Left forelimb (tissue), 1 donor: ENCODE measurements at places on chromosomes 1 and 21.

GRCh38 chr1:94122201-94122970, 1.4 kb upstream of the ABCA4 start:
- DNase-seq, result no peak

DNA sequence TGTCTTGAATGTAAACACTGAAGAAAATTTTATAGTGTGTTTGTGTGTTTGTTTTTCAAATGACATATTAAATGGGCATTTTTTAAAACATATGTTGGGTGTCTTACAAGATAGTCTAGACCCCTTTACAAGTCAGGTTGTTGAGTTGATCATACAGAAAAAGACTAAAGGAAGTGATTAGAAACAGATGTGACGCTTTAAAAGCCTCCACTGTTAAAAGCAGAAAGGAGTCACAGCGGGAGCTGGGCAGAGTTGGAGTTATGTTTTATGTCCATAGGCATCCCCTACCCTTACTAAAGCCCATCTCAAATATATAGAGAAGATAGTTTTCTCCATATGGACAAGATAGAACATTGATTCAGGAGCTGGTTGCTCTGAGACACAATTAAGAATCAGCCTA, 393.9 kb downstream of the PLPP3 start:
- no peak for DNase-seq

DNA sequence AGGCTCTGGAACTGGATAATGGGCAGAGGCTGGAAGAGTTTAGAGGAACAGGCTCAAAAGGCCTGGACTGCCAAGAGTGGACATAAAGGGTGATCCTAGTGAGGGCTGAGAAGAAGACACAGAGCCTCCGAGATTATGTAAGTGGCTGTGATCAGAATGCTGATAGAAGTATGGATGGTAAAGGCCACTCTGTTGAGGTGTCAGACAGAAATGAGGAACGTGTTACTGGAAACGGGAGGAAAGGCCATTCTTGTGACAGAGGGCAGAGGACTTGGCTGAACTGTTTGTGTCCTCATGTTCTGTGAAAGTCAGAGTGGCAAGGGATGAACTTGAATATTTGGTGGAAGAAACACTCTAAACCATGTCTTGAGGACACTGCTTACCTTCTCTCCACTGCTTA, 6.7 kb upstream of the ABCG1 start:
- DNase-seq, result no peak

GRCh38 chr1:113103977-113104376, 31.0 kb downstream of the LRIG2 start:
- no peak for DNase-seq

- DNase-seq, result peak; percentile 31
Observed at GRCh38 chr1:1703796-1704195, 11.2 kb upstream of the SLC35E2B start.

GRCh38 chr1:8157765-8158164, 131.7 kb upstream of the ERRFI1 start:
- DNase-seq, result no peak
